Activated T-helper 17 cell treated with anti-CD3 and anti-CD28 coated beads, Interleukin-2, amount 50 U/mL, for 72 hours (primary cell): ENCODE measurements at places on chromosomes 16 and 17.

GRCh38 chr17:28379814-28380801 is 8.6 kb downstream of the SARM1 start:
- ATAC-seq: no peak

DNA sequence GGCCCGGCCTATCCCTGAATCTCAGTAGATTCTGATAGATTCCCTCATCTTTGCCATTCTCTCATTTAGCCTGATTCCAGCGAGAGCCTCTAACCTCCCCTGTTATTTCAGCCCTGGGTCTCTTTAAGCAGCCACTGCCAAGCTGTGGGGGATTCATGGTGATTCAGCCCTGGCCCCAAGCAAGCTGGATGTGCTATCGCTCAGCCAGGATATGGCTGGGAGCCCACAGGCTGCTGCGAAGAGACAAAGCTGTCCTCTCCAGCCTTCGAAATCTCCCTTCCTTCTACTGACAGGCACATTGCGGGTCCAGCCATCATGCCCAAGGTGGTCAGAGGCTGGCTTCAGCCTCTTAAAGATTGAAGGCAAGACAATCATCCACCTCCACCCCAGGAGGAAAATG is 394.1 kb downstream of the SOX9 start:
- ATAC-seq: no peak

DNA sequence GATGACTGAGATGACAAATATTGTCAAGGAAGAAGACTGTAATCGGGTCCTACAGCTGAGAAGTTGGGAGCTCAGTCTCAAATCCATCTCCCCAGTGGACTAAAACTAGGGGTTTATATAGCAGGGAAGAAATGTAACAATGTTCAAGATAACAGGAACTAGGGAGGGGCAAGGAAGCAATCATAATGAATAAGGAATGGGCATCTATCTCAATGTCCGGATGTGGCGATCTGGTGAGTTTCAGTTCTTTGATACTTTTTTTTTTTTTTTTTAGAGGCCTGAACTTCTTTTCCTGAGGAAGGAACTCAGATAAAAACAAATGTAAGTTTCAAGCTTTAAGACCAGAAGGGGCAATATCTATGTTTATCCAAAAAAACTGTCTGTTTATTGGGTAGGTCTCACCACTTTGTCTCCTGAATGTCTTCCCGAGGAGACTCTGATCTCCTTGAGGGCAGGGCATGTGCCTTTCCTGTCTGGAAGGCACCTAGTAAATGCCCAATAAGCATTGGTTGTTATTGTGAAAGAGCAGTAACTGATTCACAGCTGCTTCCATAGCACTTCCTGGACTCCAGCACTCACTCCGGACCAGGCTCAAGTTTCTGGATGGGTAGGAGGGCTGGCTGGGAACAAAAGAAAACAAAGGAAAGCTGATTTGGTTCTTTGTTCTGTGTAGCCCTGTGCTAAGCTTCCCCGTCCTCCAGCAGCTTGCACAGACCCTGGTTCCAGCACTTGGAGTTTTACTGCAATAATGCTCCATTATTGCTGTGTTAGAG is 51.9 kb downstream of the MEOX1 start:
- ATAC-seq: no peak

- no peak for ATAC-seq
Observed at GRCh38 chr17:41267711-41268110, 2.5 kb downstream of the KRTAP9-6 start.

- no peak for ATAC-seq
Observed at GRCh38 chr17:75188614-75189013, 5.9 kb upstream of the SUMO2 start.

- no peak for ATAC-seq
Observed at GRCh38 chr17:60602871-60603270, 2.9 kb downstream of the PPM1D start.

GRCh38 chr17:2398655-2399571 is 1.9 kb downstream of the MNT start:
- peak; percentile 20 for ATAC-seq

GRCh38 chr17:81967244-81967532 is 6.2 kb upstream of the NOTUM start:
- ATAC-seq: no peak

GRCh38 chr17:81513372-81513752 is 763 bp upstream of the ACTG1 start:
- ATAC-seq: peak; percentile 34

- ATAC-seq: no peak
Observed at GRCh38 chr16:29777576-29778350, at the start of gene ZG16. Gene ZG16 (plus strand): TSS chr16:29778256. CDS start chr16:29779267, 1,011 bp downstream.

GRCh38 chr16:80938004-80938878 is 68.4 kb downstream of the CMC2 start:
- ATAC-seq: no peak

DNA sequence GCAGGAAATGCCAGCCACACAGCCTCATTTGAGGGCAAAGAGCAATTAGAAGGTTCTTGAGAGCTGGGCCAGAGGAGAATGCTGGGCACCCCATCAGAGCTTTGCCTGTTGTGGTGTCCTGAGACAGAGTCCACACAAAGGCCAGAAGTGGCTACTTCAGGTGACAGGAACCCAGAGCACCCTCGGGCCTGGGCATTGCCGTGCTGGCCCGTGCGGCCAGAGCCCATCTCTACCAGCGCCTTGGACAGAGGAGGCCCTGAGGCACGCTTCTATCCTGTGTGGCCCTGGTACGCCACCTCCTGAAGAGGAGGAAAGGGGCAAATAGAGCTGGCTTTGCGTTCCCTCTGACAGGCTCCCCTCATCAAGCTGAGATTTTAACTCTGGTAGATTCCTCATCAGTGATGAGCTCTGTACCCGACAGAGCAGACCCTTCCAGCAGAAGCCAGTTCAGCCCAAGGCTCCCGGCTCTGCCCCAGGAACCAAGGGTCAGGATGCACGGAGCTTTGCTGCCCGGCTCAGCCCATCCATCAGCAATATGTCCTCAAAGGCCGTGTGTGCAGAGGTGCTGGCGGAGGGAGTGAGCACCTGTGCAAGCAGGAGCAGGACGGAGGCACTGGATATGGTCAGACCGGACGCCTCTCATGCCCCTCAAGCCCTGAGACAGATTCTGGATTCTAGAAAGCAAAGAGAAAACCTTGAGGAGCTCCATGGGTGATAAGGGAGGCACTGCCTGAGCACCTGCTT is 3.4 kb upstream of the RASD1 start:
- ATAC-seq: no peak

DNA sequence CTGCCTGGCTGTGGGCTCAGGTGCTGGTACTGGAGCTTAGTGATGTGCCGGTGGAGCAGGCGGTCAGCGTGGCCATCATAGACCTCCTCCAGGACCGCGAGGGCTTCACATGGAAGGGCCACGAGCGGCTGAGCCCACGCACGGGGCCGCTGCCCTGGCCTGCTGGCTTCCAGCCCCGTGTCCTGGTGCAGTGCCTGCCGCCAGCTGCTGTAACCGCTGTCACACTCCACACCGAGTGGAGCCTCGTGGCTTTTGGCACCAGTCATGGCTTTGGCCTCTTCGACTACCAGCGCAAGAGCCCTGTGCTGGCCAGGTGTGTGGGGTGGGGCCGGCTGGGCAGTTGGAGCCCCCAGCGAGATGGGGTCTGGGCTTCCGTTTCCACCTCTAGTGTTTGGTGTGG is 12.0 kb downstream of the LLGL1 start:
- no peak for ATAC-seq

DNA sequence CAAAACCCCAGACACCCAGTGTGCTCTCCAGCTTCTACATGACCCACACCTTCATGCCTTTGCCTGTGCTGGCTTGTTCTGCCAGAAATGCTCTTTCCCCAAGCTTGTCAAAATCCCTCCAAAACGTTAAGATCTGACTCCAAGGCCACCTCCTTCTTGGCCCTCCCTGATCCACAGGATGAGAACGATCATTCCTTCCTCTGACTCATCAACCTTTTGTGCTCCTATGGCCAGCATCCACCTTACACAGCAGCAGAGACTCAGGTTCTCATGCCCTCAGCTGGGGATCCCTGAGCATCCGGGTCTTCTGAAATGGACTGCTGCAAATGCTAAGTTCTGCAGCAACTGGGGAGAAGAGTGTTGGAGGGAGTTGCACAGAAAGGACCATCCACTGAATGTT is 2.9 kb downstream of the ZBTB4 start:
- ATAC-seq: no peak

DNA sequence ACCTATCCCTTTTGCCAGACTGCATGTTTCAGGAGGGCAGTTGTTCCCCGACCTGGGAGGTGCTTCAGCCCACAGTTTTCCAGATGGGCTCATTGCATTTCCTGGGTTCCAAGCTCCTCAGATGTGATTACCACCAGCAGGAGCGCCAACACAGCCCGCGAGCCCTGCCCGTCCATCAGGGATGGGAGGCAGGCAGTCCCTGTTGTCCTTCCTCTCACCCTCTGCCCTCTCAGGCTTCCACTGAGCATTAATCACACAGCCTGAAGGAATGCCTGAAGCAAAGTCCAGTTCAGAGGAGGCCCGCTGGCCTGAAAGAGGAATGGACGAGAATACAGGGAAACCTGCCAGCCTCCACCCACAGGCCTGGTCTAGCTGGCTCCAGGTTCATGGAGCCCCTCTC is 256.3 kb upstream of the SDK2 start:
- ATAC-seq: no peak

DNA sequence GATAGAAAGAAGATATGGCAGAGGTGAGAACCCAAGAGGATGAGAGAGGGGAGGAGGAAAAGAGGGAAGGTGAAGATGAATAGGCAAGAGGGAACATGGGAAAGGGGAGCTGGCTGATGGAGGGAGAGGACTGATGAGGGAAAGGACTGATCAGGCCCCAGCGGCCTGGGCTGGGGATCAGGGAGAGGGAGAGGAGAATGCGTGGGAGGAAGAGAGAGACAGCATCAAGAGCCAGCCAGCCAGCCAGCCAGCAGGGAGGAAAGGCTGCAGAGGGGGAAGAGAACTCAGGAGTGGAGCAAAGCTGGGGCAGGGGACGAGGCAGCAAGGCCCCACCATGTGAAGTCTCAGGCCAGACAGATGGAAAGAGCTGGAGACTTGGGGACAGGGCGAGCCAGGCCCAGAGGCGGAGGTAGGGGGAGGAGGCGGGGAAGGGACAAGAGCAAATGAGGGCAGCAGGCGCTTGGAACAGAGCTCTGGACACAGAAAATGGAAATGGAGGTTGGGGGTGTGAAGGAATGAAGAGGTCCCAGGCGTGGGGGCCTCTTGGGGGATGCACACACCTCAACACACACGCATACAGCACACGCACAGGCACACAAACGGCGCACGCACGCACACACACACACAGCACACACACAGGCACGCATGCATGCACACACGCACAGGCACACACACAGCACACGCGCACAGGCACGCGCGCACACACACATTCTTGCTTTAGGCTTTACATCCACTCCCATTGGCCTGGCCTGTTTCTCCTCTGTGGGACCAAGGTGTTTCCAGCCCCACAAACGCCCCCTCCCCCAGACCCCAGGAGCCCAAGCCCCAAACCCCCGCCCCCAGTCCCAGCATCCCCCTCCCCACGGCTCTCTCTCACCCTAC is 12.3 kb downstream of the DLG4 start:
- ATAC-seq: no peak

- ATAC-seq: peak; percentile 64
Observed at GRCh38 chr17:43832976-43833829, at the start of gene MPP3. Gene MPP3 (minus strand): TSS chr17:43833146. CDS start chr17:43831906, 1,240 bp downstream.

DNA sequence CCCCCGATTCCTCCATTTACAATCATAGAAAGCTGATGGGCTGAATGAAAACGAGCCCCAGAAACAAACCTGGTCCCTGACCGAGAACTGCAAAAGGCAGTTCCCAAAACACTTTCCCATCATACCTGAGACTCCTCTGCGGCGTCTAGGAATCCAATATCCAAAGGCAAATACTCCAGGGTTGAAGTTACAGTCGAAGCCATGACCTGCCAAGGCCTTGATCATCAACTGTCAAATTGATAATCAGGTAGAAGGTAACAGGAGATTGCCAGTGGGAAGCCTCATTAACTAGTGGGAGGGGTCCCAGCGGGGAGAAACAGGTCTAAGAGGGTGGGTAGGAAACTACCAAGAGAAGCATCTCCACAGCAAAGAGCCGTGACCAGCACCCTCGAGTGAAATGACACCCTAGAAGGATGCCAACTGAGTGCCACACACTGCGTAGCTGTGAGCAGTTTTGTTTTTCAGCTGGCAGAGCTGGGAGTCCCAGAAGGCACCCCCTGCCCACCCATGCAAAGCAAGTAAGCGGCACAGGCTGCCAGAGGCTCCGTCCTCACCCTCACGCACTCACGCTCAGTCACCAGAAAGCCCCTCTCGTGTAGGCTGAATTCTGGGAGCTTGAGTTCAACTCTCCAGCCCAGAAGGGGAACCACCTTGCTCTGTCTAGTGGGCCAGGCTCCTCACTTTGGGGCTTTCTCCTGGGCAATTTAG is 146.1 kb downstream of the GAS7 start:
- no peak for ATAC-seq

- ATAC-seq: no peak
Observed at GRCh38 chr16:53734908-53735307, 31.0 kb downstream of the FTO start.

DNA sequence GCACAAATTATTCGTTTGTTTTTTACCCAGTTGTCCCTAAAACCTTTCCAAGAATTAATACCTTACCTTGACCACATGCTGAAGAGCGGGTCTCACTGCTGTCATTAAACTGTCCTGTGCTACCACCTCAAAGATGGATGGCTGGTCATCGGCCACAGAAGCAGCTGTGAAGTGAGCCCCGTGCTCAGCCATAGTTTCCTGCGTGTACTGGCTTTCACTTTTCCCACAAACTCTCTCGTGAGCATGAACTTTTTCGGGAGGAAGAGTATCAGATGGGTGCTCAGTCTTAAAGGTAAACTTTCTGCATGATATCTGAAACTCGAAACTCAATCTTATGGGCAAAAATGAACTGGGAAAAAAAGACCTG is 558 bp downstream of the PEX12 start:
- ATAC-seq: no peak

GRCh38 chr16:8867216-8867931 is 1.4 kb downstream of the CARHSP1 start:
- no peak for ATAC-seq

DNA sequence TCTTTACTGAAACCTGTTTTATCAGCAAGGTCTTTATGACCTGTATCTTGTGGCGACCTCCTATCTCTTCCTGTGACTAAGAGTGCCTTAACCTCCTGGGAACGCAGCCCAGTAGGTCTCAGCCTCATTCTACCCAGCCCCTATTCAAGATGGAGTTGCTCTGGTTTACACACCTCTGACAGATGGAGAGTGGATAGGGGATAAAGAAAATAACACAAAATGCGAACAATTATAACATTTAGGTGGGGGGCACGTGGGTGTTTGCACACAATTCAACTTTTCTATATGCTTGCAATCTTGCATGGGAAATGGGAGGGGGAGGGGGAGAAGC is 83.3 kb downstream of the RMI2 start:
- no peak for ATAC-seq

GRCh38 chr17:36980280-36980761 is 31.6 kb downstream of the AATF start:
- ATAC-seq: no peak

- ATAC-seq: no peak
Observed at GRCh38 chr17:55668312-55668920, 54.2 kb downstream of the TMEM100 start.

- ATAC-seq: peak; percentile 17
Observed at GRCh38 chr17:77453613-77454241, 313.0 kb downstream of the SEC14L1 start.
